ENCODE measurements at places on chromosomes 2 and 18. TPM values are rescaled to one million over a fixed set of nuclear protein-coding genes. Genes with fewer than 3 reads are reported as not detected.
A peak's percentile ranks its signal among the peaks of the same experiment; 100 is the strongest.

DNA sequence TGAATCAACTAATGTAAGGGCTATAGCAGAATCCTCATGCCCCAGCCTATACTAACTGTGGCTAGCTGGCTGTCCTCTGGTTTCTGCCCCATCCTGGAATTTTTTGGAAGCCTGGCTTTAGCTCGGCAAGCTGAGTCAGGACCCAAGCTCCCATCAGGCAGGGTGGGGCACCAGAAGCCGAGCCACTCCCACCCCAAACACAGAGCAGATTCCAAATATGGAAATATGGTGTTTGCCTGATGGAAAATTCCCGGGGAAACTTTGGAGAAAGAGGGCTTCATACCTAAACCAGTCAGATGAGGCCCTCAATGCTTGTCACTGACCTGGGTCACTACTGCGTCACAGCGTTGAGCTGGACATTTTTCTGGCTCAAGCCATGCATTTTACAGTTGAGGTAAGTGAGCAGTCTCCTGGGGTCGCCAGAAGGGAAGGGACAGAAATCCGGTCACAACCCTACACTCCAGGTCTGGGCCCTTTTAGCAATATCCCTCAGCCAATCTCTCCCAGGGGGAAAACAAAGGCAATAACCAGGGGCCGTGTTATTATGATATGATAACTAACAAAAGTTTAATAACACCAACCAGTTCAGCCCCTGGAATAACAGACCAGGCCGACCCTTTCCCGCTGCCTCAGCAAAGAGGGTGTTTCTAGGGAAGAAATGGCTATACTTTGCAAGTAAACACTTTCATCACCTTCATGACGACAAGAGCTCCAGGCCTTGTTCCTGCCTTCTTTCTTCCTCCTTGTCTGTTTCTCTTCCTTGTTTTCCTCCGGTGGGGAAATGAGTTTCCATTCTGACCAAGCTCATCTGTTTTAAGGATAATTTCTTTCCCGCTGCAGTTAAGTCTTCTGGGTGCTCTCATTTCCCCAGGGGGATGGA is 37.7 kb downstream of the PSD4 start:
- DNase-seq, result peak; percentile 65

Gene VIT
- total RNA-seq, result 2.0 TPM

DNA sequence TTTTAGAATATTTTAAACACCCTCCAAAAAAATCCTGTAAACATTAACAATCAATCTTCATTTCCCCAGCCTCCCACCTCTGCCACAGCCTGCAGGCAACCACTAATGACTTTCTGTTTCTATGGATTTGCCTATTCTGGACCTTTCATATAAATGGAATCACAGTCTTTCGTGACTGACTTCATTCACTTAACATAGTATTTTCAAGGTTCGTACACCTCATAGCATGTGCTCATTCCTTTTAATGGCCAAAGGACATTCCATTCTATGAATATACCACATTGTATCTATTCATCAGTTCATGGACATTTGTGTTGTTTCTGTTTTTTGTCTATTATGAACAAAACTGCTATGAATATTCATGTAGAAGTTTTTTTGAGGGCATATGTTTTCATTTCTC is 48.5 kb downstream of the NAT8 start:
- DNase-seq, result no peak

GRCh38 chr2:48600204-48600813 is 17.3 kb upstream of the GTF2A1L start:
- peak; percentile 57 for DNase-seq

GRCh38 chr2:23449413-23449812 is 64.4 kb downstream of the KLHL29 start:
- DNase-seq, result no peak

DNA sequence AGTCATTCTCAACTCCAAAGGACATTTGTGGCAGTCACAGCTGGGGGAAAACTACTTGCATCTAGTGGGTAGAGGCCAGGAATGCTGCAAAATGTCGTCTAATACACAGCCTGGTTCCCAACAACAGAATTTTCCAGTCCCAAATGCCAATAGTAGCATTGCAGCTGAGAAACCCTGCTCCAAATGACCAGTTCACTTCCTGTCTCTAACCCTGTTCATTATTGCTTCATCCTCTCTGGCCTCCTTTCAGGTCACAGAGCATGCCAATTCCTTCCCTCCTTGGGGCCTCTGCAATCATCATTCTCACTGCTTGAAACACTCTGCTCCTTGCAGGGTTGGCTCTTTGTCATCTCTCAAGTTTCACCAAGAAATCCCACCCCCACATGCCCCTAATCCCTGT is 139.1 kb downstream of the IRS1 start:
- DNase-seq, result peak; percentile 96

Gene CYP26B1
- 2.5 TPM for total RNA-seq

Gene TSPYL6
- 0.25 TPM for total RNA-seq

Gene CASP10
- 9.1 TPM for total RNA-seq

DNA sequence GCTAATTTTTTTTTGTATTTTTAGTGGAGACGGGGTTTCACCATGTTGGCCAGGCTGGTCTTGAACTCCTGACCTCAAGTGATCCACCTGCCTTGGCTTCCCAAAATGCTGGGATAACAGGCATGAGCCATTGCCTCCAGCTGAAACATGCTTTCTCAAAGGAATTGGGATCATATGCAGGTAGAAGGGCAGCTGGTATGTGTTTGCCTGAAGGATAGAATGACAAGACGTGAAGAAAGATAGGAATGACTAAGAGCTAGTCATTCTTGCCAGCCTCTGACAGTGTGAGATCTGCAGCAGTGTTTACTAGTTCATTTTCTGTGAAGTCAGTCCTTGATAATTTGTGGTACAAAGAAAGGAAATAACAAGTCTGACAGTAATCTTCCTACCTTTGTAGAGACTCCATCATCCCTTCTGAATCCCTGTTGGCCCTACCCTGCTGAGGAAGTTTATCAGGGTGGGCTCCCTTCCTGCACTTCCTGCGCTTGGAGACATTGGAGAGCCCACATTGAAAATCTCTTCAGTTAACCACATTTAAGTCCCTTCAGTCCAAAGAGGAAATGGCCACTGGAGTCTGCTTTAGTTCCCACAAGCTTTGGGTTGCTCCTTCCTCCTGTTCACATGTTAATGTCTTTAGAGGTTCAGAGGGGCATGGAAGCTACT is 14.7 kb downstream of the CFLAR start:
- DNase-seq, result peak; percentile 84

Gene SPATS2L
- total RNA-seq, result 40.7 TPM

Gene SEPTIN10
- total RNA-seq, result 137 TPM

DNA sequence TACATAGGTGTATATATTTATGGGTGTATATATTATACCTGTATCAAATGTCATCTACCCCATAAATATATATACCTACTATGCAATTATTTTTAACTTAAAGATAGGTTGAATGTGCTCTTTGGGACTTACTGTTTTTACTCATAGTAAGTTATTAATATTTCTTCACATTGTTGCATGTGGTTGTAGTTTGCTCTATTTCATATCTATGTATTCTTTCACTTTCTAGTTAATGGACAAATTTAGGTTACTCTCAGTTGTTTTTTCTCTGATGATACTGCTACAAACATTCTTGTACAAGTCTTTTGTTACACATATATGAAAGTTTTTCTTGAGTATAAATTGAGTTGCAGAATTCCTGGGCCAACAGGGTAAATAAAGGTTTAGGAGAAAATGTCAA is 601.8 kb upstream of the ID2 start:
- DNase-seq, result no peak

DNA sequence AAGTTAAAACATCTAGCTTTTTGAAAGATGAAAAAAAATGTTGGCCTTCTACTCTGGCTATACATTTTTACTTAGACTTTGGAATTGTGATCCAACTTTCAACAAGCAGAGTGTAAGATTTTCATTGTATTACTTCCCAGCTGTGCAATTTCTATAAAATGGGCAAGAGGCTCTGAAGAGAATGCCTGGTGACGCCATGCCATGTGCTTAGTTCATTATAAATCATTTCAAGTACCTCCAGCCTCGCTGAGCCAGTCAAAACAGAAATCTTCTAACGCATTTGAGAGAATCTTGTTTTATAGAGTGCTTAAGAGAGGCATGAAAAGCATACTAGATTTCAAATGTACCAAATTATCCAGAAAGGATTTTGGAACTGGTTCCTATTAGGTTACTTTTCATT is 10.1 kb upstream of the STK17B start:
- no peak for DNase-seq

GRCh38 chr2:160335441-160335840 is 135.4 kb upstream of the ITGB6 start:
- no peak for DNase-seq

Gene ELMOD3
- total RNA-seq, result 9.0 TPM

Gene SERPINB13
- not detected for total RNA-seq

DNA sequence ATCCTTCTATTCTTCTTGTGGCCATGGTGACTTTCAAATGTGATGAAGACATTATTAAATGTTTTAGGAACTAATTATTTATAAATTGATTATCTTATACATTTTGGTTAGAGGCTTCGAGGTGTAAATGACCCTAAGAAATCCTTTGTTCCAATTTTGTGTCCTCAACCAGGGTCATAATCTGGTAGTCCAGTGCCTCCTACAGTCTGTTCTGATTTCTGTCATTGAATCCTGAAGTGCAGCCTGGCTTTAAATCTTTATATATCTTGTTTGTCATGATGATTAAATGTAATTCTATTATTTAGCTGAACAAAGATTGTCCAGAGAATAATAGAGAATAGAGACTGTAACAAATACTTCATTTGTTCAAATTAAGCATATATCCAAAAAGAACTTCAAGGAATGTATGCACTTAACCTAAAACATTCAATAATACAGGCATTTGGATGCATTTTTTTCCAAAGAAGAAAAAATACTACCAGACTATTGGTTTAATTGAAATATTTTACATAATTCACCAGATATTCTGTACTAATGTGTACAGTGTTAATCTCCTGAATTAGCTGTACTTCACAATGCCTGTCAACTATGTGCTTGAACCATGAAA is 89.8 kb downstream of the PRPF40A start:
- DNase-seq, result peak; percentile 73

DNA sequence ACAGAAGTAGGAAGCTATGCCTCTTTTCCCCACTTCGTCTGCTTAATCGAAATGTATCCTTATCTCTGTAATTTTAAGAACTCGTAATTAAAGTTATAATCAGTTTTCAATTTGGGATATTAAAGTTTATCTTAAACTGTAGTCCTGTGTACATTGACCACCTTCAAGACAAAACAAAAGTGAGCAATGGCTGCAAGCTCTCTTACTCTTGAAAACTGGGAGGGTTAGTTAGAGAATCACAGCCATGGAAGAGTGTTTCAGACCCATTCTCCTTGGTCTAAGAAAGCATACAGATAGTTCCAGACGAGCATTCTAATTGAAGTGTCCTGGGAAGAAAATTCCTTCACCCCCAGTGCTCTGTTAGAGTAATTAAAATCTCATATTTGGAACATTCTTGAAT is 2.0 kb downstream of the KCMF1 start:
- DNase-seq, result no peak

DNA sequence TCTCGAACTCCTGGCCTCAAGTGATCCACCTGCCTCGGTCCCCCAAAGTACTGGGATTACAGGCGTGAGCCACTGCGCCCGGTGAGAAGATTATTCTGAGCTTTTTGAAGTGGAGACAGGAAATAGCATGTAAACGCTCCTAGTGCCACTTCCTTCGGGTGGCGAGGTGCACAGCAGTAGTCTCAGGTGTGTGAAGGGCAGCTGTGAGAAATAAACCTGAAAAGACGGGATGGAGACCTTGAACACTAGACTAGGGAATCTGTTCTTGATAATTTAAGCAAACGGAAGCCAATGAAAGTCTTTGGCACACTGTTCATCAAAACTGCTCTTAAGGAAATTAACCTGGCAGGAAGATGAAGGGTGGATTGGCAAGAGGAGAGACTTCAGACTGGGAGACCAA is 439 bp upstream of the PLEKHH2 start:
- no peak for DNase-seq

DNA sequence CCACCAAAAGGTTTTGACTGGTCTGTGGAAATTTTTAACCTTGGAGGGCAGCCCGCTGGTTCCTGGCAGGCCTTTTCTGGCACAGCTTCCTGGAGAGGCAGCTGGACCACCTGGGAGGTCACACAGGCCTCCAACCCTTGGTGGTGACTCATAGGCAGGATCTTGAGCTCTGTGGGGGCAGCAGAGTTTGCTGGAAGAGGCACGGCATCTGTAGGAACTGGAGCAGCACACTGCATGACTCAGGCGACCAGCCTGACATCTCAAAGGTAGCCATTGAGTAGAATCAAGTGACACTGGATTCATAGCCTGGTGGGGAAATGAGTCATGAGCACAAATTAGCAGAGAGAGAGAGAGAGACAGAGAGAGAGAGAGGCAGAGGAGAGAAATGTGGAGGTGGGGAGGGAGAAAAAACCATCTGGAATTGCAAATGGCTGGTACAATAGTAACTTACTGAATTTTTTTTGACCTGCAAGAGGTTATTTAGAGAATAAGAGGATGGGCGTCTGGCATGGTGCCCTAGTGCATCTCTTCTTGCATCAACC is 57.4 kb downstream of the TRPM8 start:
- DNase-seq, result peak; percentile 91

Gene SERPINB8
- total RNA-seq, result 18.9 TPM

DNA sequence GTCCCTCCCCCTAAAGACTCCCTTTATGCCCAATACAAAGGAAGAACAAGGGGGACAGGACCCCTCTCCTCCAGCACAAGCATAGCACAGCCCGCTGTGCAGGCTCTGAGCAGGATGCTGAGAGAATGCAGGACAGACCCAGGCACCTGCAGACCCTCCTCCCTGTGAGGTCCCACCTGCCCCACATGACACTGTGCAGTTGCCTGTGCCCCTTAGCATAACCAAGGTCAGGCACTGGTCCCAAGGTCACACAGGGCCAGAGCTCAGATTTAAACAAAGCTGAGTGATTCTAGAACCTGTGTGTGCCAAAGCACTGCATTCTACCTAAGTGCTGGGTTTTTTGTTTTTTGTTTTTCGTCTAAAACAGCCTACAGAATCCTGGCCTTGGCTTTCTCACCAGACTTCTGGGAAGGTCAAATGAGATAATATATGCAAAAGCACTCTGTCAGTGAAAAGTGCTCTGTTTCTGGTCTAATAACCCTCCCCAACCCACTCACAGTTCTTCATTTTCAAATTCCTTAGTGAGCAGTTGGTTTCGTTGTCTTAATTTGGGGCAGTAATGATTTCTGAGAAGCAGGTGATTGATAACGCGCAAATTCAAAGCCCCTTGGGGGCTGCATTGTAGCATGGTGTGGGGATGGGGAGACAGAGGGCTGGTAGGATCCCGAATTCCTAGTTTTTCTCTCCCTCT is 125.7 kb downstream of the KCTD1 start:
- no peak for DNase-seq

Gene ZNF516
- 10.8 TPM for total RNA-seq

GRCh38 chr2:116510117-116510671 is 1304.3 kb upstream of the DDX18 start:
- no peak for DNase-seq

Gene OXER1
- not detected for total RNA-seq

- DNase-seq, result no peak
Measured at GRCh38 chr2:164554487-164554886, 66.8 kb downstream of the GRB14 start.

DNA sequence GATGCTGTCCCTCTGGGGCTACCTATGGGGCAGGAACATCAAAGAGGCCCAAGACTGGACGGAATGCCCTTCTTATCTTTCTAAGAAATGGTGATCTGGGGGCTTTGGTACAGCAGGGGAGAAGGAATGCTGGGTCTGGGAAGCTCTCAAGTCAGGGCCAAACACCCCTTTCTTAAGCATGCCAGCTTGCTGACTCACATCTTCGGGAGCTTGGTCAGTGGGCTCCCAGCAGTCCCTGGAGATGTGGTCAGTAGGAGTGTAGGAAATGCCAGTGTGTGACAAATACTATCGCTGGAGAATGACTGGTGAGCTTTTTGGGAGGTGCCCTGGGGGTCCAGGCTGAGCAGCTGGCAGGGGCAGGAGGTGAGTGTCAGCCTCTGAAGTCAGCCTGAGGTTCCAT is 105.0 kb upstream of the CDC42EP3 start:
- peak; percentile 84 for DNase-seq

Gene IL1B
- total RNA-seq, result not detected

Gene RAPGEF4
- 1.3 TPM for total RNA-seq
